ENCODE measurements at places on chromosomes 11 and 22. TPM values are rescaled to one million over a fixed set of nuclear protein-coding genes. Genes with fewer than 3 reads are reported as not detected.

DNA sequence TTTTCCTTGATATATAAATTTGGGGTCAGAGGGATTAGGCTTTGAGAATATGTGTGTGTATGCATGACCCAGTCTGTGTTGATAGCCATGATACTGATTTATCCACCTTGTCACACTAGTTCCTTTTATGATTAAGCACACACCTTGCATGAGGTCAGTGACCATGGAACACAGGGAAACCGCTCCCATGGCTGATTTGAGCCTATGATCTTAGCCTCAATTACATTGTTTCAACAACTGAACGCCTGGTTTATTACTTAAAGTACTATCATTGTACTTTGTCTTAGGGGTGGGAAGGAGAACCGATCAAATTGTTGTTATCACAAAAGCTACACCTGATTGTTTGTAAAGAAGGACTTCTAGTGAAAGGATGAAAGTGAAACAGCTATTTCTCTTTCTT is 70.7 kb downstream of the ARFGAP2 start:
- no peaks in the 10 kb centered on the region for H3K4me1 ChIP-seq
- no peak overlapping the region for H3K27ac ChIP-seq
- no peak overlapping the region for H3K4me3 ChIP-seq
- no peak for DNase-seq
- no peaks in the 10 kb centered on the region for H3K36me3 ChIP-seq

DNA sequence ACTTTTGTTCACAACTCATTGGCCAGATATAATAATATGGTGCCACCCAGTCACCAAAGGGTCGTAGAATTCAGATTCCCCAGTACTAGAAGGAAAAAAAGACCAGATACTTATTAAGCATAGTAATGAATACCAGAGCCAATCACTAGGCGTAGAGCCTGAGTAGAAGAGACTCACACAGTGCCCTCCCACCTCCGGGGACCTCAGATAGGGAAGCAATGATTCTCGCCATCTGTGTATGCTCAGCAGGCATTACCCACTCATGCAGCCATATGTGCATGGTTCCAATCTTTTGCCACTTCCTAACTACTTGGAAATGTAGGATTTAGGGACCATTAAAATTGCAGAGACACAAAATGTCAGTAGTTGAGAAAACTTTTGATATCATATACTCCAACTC is 85.3 kb downstream of the C11orf87 start:
- H3K27me3 ChIP-seq: no peaks in the 10 kb centered on the region
- H3K27ac ChIP-seq: no peak overlapping the region
- H3K4me1 ChIP-seq: no peaks in the 10 kb centered on the region

- H3K4me1 ChIP-seq: peaks cover 17% of the 10 kb centered on the region
- H3K27me3 ChIP-seq: no peaks in the 10 kb centered on the region
- H3K4me3 ChIP-seq: no peak overlapping the region
- peaks cover 48% of the 10 kb centered on the region for H3K36me3 ChIP-seq
These were observed 1.6 kb downstream of the NADSYN1 start for GRCh38 chr11:71454470-71455113.

DNA sequence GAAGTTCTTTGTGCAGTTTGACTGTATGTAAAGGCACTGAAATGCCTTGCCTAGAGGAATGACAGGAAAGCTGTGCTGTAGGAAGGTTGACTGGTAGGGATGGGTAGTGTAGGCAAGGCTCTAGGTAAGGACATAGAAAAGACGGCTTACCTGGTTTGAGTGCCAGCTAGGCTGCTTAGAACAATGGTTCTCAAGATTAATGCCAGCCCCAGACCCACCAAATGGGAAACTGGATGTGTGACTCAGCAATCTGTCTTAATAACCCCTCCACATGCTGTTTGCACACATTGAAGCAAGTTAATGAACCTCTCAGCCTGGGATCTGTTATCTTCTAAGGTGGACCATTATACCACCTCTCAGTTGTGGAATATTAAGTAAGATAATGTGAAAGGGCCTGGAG is 3.7 kb downstream of the RPS3 start:
- peak overlapping the region; percentile 13 for H3K27ac ChIP-seq
- DNase-seq: no peak
- no peak overlapping the region for H3K4me3 ChIP-seq

- no peak for DNase-seq
- no peak overlapping the region for H3K27ac ChIP-seq
- H3K27me3 ChIP-seq: no peaks in the 10 kb centered on the region
- H3K4me1 ChIP-seq: peaks cover 18% of the 10 kb centered on the region
- H3K4me3 ChIP-seq: no peak overlapping the region
These were observed 51.4 kb downstream of the GRIK4 start for GRCh38 chr11:120562806-120563425.

GRCh38 chr11:86749821-86750401 is 50.4 kb upstream of the PRSS23 start:
- H3K36me3 ChIP-seq: no peaks in the 10 kb centered on the region
- H3K4me1 ChIP-seq: no peaks in the 10 kb centered on the region
- H3K4me3 ChIP-seq: no peak overlapping the region
- DNase-seq: no peak
- H3K27ac ChIP-seq: no peak overlapping the region

DNA sequence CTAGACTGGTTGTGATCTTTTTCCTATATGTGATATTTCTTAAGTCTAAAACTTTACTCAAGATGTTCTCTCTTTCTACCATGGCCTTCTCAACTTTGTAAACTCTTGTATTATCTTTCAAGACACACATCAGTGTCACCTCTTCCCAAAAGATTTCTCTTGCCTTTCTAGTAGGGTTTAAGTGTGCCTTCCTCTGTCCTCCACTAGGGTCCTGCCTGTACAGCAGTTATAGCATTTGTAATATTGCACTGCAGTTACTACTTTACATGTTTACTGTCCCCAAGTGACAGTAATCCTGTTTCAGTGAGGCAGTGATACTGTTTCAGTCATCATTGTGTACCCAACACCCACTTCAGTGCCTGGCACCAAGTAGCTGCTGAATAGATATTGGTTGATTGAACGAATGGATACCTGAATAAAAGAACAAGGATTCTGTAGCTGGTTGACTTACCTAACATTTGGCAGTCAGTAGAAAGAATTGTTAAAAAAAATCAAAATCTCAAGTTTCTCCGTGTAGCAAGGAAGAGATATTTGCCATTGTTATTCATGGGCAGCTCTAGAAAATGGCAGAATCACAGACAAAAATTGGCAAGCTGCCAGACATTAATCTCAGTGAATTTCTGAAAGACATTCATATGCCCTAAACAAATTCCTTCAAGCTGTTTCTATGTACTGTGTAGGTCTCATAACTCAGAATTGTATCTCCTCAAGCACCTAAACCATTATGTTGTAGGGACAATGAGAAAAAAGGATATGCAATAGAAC is 79.4 kb downstream of the RBMXL2 start:
- no peak overlapping the region for H3K27ac ChIP-seq
- no peak overlapping the region for H3K4me3 ChIP-seq
- no peaks in the 10 kb centered on the region for H3K4me1 ChIP-seq
- DNase-seq: no peak

GRCh38 chr11:71491940-71492339 is 35.1 kb upstream of the KRTAP5-7 start:
- H3K4me3 ChIP-seq: no peak overlapping the region
- H3K36me3 ChIP-seq: peaks cover 26% of the 10 kb centered on the region
- no peaks in the 10 kb centered on the region for H3K4me1 ChIP-seq
- DNase-seq: no peak
- H3K27me3 ChIP-seq: no peaks in the 10 kb centered on the region

DNA sequence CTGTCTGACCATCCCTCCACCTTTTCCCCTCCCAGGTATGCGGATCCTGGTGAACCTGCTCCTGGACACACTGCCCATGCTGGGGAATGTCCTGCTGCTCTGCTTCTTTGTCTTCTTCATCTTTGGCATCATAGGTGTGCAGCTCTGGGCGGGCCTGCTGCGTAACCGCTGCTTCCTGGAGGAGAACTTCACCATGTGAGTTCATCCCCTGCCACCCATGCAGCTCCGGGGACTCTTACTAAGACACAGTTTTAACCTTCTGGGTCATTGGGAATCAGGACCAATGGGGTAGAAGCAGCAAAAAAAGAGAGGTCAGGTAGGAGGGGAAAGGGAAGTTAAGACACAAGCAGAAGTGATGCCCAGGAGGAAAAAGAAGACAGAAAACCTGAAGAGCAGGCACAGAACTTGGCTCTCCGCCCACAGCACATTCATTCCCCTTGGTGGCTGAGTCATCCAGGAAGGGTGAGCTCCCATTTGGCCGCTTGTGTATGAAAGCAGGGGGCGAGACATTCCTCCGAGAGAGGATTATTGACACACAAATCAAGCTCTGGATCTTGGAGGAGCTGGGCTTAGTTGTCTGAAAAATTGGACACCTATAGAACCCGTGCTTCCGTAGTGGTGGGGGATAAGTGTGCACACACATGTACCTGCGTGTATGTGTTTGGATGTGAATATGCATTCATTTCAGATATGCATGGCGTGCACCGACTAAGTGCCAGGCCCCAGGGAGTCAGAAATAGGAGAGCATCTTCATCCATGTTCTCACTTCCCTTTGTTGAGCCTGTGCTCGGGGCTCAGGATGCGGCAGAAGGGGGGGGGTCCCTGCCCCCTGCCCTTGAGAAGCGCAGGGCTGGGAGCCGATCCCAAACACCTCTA is 64.2 kb downstream of the CACNA1I start:
- H3K4me3 ChIP-seq: no peak overlapping the region
- no peaks in the 10 kb centered on the region for H3K4me1 ChIP-seq
- no peak overlapping the region for H3K27ac ChIP-seq
- H3K36me3 ChIP-seq: no peaks in the 10 kb centered on the region

- H3K36me3 ChIP-seq: no peaks in the 10 kb centered on the region
- H3K27ac ChIP-seq: no peak overlapping the region
- no peak overlapping the region for H3K4me3 ChIP-seq
- H3K27me3 ChIP-seq: no peaks in the 10 kb centered on the region
- no peaks in the 10 kb centered on the region for H3K4me1 ChIP-seq
- DNase-seq: no peak
These were observed 203.7 kb downstream of the MN1 start for GRCh38 chr22:27597703-27598444.

- H3K4me1 ChIP-seq: peaks cover 75% of the 10 kb centered on the region
- peak overlapping the region; percentile 80 for H3K27ac ChIP-seq
- H3K4me3 ChIP-seq: peak overlapping the region; percentile 80
- DNase-seq: peak; percentile 59
These were observed 335 bp downstream of the TMEM138 start for GRCh38 chr11:61362542-61362875.

GRCh38 chr22:35835267-35835997 is 117.8 kb downstream of the APOL5 start:
- peaks cover 66% of the 10 kb centered on the region for H3K4me1 ChIP-seq
- no peaks in the 10 kb centered on the region for H3K27me3 ChIP-seq
- peak overlapping the region; percentile 47 for H3K27ac ChIP-seq

DNA sequence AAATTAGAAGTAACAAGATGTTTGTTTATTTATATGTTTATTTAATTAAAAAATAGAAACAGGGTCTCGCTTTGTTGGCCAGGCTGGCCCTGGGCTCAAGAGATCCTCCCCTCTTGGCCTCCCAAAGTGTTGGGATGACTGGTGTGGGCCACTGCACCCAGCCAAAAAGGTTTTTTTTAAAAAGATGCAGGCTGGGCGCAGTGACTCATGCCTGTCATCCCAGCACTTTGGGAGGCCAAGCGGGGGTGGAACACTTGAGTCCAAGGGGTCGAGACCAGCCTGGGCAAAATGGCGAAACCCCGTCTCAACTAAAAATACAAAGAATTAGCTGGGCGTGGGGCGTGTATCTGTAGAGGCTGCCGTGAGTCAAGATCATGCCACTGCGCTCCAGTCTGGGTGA is 13.4 kb downstream of the DRD4 start:
- no peaks in the 10 kb centered on the region for H3K4me1 ChIP-seq
- no peak overlapping the region for H3K4me3 ChIP-seq
- no peaks in the 10 kb centered on the region for H3K36me3 ChIP-seq
- H3K27me3 ChIP-seq: no peaks in the 10 kb centered on the region

GRCh38 chr22:38608992-38609750 is 39.2 kb upstream of the DMC1 start:
- no peak for DNase-seq
- H3K36me3 ChIP-seq: no peaks in the 10 kb centered on the region
- H3K4me3 ChIP-seq: no peak overlapping the region
- H3K4me1 ChIP-seq: peaks cover 8% of the 10 kb centered on the region
- H3K27me3 ChIP-seq: no peaks in the 10 kb centered on the region
- no peak overlapping the region for H3K27ac ChIP-seq

- H3K27ac ChIP-seq: no peak overlapping the region
- no peak overlapping the region for H3K4me3 ChIP-seq
- H3K36me3 ChIP-seq: no peaks in the 10 kb centered on the region
- DNase-seq: no peak
- H3K4me1 ChIP-seq: peaks cover 4% of the 10 kb centered on the region
These were observed 3.3 kb upstream of the PPARA start for GRCh38 chr22:46147061-46147460.

DNA sequence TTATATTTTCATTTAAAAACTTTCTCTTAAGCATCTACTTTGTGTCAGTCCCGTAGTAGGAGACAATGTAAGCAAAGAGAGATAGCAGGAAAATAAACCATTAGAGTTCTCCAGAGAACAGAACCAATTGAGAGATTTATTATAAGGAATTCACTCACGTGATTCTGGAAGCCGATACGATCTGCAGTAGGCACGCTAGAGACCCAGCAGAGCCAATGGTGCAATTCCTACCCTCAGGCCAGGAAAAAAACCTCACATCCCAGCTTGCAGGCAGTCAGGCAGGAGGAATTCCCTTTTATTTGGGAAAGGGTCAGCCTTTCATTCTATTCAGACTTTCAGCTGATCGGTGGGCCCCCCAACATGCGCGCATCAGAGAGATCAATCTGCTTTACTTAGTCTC is 7.3 kb upstream of the PLEKHA7 start:
- H3K27ac ChIP-seq: no peak overlapping the region
- DNase-seq: no peak
- H3K36me3 ChIP-seq: no peaks in the 10 kb centered on the region
- no peaks in the 10 kb centered on the region for H3K4me1 ChIP-seq
- H3K27me3 ChIP-seq: no peaks in the 10 kb centered on the region

- peaks cover 33% of the 10 kb centered on the region for H3K4me1 ChIP-seq
- H3K27ac ChIP-seq: peak overlapping the region; percentile 77
- no peaks in the 10 kb centered on the region for H3K36me3 ChIP-seq
- DNase-seq: peak; percentile 79
These were observed 1.7 kb downstream of the SMTN start for GRCh38 chr22:31082606-31083376.

DNA sequence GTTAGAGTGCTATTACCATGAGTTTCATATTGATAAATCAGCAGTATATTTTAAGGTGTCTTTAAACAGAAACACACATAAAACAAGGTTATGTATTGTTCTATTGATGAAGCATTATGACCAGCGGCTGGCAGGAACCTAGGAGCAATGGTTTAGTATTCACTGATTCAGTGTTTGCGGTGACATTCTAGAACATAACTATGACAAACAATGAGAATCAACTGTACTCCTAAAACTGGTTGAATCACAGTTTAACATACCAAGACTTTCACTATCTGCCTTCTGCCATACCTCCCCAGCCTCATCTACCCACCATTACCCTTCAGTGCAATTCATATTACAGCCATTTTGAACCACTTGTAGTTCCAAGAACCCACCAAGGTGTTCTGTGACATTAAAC is 8.8 kb downstream of the HOATZ start:
- H3K4me3 ChIP-seq: no peak overlapping the region
- no peak overlapping the region for H3K27ac ChIP-seq
- peaks cover 10% of the 10 kb centered on the region for H3K27me3 ChIP-seq
- no peaks in the 10 kb centered on the region for H3K4me1 ChIP-seq
- no peak for DNase-seq

Gene MMP8
- total RNA-seq: 0.08 TPM

Gene CDC42EP2
- total RNA-seq: 2.9 TPM

Gene C11orf91
- not detected for total RNA-seq

Gene GAS2L1
- 55.0 TPM for total RNA-seq

Gene ZBED4
- 5.8 TPM for total RNA-seq

Gene SNX32
- 0.50 TPM for total RNA-seq

Gene POU2AF3
- 2.3 TPM for total RNA-seq

Gene TRPM5
- 1.6 TPM for total RNA-seq

Gene APOBEC3F
- 8.8 TPM for total RNA-seq

Gene FAM83F
- 0.06 TPM for total RNA-seq

Gene CSRP3
- total RNA-seq: not detected

Gene SCT
- not detected for total RNA-seq

Gene ABTB2
- total RNA-seq: 32.3 TPM

Gene MED17
- total RNA-seq: 23.7 TPM

Gene SHISAL1
- 1.4 TPM for total RNA-seq

Measured in adrenal gland (tissue), 19 donors.